Foreskin keratinocyte (primary cell): ENCODE measurements at places on chromosomes 16 and 17. TPM values are rescaled to one million over a fixed set of nuclear protein-coding genes. Genes with fewer than 3 reads are reported as not detected.

DNA sequence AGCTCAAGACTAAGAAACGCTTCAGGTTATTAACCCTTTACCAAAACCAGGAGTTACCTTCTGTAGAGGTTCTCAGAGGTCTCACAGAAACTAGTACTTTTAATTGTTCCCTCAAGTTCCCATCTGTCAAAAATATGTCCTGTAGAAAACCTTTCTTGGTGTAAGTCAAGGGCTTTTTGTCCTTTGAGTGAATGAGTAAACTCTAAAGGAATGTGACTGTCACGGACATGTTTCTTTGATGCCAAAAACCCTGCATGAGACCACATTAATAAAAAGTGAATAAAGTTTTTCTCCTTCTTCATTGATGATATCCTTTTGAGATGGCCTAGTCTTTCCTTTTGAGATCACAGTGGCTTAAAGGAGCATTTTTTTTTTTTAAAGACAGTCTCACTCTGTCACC, 102.9 kb downstream of the NLK start:
- DNase-seq: peak; percentile 5

DNA sequence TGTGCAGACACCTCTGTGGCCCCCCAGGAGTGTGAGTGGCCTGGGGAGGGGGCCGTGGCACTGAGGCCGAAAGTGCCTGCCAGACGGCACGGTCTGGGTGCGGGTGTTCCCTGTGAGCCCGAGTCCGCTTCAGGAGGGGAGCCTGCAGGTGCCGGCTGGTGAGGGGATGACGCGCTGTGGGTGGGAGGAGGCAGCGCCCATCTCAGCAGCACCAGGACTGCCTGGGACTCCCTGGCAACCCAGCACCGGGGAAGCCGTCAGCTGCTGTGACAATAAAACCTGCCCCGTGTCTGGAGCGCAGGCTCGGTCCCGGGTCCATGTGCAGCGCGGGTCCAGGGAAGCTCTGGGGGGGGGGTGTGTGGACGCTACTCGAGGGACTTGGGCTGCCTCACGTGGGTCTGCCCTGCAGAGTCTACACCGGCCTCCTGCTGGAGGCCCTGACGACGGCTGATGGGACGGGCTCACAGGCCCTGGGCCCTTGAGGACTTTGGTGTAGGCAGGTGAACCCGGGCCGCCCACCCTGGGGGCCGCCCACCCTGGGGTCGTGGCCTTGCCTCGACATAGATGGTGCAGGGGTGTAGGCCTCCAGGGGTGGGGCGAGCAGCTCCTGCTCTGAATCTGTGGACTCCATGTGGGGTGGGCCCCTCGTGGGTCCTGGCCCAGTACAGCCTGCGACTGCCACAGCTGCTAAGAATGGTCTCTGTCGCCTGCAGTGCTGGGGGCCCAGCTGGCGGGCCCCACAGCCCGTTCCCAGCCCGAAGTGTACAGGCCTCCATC, 5.9 kb upstream of the RAB40C start:
- DNase-seq: no peak

GRCh38 chr17:7478276-7479212, 887 bp downstream of the ZBTB4 start:
- DNase-seq: peak; percentile 34

GRCh38 chr16:30526823-30527634, 663 bp upstream of the ZNF768 start:
- DNase-seq: peak; percentile 95

- DNase-seq: no peak
Observed at GRCh38 chr17:81387100-81388090, 7.9 kb upstream of the BAHCC1 start.

- DNase-seq: no peak
Observed at GRCh38 chr16:86693033-86693432, 114.7 kb downstream of the FOXL1 start.

DNA sequence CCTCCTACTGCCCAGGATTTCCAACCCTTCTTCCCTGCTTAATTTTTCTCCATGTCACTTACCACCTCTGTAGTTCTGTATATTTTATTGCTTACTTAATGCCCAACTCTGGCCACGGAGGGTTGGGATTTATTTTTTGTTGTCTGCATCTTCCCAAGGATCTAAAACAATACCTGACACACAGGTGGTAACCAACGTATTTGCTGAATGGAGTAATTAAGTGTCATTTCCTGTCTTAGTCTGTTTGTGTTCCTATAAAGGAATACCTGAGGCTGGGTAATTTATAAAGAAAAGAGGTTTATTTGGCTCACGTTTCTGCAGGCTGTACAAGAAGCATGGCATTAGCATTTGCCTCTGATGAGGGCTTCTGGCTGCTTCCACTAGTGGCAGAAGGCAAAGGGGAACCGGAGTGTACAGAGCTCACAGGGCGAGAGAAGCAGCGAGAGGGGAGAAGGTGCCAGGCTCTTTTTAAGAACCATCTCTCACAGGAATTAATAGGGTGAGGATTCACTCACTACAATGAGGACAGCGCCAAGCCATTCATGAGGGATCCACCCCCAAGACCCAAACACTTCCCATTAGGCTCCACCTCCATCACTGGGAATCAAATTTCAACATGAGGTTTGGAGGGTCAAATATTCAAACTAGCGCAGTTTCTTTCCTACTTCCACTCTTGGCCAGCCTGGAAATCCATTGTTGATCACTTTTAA, 44.8 kb downstream of the ERN1 start:
- no peak for DNase-seq

GRCh38 chr16:14013571-14014283, 57.4 kb upstream of the MRTFB start:
- DNase-seq: peak; percentile 43

- DNase-seq: no peak
Observed at GRCh38 chr17:80862481-80862961, 129.1 kb upstream of the CHMP6 start.

TNS4 gene
- 285 and 352 TPM in 2 replicates for total RNA-seq

TBC1D3I gene
- total RNA-seq: 0.10 TPM in 1 of 2 replicates, not detected in the other

IGSF6 gene
- total RNA-seq: 0.03 and 0.04 TPM in 2 replicates

DNA sequence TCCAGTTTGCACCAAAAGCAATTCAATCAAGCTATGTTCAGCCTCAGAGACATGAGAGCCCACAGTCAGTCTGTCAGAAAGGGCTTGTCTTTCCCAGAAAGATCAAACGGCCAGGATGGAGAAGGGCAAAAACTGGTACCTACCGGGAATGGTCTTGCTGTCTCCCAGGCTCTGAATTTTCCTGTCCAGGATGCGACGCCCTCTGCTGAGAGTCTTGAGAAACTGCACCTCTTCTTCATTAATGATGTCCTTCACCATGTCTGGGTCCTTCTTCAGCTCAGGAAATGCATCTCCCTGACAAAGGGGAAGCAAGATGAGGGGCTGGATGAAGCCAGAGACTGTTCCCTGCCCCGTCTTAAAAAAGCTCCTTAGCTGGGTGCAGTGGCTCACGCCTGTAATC, 15.8 kb upstream of the EXOSC6 start:
- DNase-seq: no peak

CRHR1 gene
- not detected in 2 replicates for total RNA-seq

- DNase-seq: peak; percentile 72
Observed at GRCh38 chr17:82241183-82241925, 12.5 kb downstream of the SLC16A3 start.

DNA sequence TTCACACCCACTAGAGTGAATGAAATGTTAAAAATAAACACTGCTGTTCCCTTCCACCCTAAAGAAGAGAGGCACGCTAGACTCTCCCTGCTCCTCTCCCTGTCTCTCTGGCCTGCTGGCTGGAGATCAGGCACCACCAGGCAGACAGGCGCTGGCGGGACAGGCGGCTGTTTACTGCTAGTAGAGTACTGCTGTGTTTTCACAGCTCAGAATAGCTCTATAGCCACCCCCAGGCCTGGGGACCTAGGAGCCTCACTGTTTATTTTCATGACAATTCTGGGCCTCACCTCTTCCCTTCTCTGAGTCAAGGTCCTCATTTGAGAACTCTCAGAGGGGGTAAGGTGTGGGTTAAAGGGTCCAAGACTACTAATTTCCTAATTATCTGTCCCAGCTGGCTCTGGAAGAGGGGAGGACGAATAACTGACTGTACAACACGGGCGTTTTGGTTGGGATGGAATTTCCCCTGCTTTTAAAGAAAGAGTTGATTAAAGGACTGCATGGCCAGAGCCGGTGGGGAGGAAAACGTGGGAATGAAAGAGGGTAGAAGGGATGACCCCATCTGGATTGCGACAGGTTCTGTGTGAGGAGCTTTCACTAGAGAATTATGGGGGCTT, 9.0 kb upstream of the G6PC1 start:
- no peak for DNase-seq

C17orf100 gene
- 0.88 and 1.2 TPM in 2 replicates for total RNA-seq

DNA sequence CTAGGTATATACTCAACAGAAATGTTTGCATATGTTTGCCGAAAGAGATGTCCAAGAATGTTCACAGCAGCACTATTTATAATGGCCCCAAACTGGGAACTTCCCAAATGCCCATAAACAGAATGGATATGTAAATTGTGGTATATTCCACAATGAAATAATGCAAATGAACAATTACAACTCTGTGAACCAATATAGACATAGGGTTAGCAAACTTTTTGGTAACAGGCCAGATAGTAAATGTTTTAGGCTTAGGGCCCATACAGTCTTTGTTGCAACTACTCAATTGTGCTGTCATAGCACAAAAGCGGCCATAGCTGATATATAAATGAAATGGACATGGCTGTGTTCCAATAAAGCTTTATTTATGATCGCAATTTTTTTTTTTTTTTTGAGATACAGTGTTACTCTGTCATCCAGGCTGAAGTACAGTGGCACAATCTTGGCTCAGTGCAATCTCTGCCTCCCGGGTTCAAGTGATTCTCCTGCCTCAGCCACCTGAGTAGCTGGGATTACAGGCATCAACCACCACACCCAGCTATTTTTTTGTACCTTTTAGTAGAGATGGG, 16.5 kb downstream of the XYLT1 start:
- no peak for DNase-seq

- no peak for DNase-seq
Observed at GRCh38 chr16:52581530-52581929, 34.6 kb upstream of the TOX3 start.

- DNase-seq: no peak
Observed at GRCh38 chr17:82317394-82318168, at the start of gene CD7. Gene CD7 (minus strand): TSS chr17:82317608. CDS start chr17:82317495, 113 bp downstream.

DNA sequence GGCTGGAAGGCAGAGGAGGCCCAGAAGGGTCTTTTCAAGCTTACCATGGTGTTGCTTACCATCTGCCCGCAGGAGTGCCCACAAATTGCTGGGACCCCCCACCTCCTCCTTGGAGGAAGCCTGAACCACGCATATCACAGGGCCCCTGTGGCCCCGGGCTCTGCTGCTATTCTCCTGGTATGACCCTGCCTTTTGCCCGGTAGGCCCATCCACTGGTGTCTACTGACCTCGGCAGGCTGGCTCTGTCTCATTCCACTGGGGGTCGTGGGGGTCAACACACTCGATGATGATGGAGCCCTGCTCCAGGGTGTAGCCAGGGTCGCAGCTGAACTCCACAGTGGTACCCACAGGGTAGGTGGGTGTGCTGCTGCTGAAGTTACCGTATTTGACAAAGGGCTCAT, 8.2 kb upstream of the PHF12 start:
- no peak for DNase-seq

DNA sequence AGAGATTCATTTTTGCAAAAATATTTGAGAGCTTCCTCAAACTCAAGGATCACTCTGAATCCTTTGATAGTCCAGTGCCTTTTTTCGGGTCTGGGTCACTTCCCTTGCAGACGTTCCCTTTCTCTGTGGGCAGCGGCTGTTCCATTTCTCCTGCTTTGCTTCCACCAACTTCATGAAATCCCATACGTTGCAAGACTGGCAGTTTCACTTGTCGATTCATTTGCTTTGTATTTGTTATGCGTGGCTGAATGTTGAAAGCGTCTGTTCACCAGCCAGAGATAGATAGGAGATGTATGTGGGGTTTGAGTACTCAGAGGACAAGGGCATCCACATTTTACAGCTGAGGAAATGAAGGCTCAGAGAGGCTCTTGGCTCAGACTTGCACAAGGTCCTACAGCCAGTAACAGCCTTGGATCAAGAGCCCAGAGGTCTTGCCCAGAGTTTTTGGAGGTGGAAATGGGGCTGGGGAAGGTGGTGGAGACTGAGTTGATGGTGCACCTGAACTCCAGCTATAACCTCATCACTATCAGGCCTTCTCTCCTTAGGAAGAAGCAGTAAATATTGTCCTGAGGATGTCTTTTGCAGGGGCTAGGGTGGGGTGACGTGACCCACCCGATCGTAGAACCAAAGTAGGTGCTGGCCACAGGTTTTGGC, 1.3 kb upstream of the CCDC102A start:
- DNase-seq: no peak

DNA sequence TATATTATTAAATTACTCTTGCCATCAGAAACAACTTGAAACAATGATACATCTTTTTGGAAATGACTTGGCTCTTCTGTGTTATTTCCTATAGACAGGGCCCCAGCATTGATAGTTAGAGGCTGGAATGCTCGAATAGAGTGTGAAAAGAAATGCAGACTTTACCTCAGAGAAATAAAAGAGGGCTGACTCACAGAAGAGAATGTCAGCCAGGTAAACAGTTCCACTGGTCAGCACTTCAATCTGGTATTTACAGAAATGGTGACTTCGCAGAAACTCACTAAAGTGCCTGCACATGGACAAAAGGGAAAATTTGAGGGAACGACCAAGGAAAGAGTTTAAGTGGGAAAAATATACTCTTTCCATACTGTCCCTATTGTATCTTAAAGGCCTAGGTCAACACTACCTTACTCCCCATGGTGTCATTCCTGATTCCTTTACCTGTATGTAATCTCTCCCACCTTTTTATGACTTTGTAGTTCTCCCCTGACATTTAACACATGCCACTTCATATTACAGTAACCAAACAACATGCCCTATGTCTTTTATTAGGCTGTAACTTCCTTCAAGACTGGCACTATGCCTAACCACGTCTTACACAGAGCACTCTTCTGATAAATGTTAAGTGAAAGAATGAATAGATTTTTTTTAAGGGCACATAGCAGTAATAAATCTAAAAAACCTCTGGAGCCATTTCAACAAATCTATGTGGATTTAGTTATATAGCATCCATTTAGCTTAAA, 36.7 kb downstream of the AKAP10 start:
- DNase-seq: peak; percentile 28

- DNase-seq: no peak
Observed at GRCh38 chr16:27538528-27538927, 11.2 kb downstream of the GTF3C1 start.

GRCh38 chr17:35774499-35774898, 13.8 kb downstream of the C17orf50 start:
- no peak for DNase-seq

DNA sequence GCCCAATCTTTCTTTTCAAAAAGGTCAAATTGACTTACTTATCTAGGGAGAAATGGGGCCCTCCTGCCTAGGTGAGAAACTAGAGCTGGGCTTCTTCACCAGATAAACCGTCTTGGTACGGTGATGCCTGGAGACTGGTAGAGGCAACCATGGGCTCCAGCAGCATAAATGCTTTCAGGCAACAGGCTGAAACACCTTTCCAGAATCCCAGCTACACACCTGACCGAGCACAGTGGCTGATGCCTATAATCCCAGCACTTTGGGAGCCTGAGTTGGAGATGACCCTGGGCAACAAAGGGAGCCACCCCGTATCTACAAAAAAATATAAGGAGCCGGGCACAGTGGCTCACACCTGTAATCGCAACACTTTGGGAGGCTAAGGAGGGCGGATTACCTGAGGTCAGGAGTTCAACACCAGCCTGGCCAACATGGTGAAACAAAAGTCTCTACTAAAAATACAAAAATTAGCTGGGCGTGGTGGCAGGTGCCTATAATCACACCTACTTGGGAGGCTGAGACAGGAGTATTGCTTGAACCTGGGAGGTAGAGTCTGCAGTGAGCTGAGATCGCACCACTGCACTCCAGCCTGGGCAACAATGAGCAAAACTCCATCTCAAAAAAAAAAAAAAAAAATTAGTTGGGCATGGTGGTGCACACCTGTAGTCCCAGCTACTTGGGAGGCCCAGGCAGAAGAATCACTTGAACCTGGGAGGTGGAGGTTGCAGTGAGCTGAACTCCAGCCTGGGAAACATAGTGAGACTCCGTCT, 8.0 kb downstream of the TRAF4 start:
- DNase-seq: no peak

CLUH gene
- 72.3 and 89.1 TPM in 2 replicates for total RNA-seq
